ENCODE measurements at places on chromosomes 5 and 9. TPM values are rescaled to one million over a fixed set of nuclear protein-coding genes. Genes with fewer than 3 reads are reported as not detected.

PCDHB10 gene
- 13.1 TPM for total RNA-seq

PCDHAC1 gene
- 74.1 TPM for total RNA-seq

SSNA1 gene
- 13.4 TPM for total RNA-seq

- DNase-seq, result no peak
Measured at GRCh38 chr9:6552033-6552432, 93.5 kb downstream of the GLDC start.

- no peak for DNase-seq
Measured at GRCh38 chr9:85420750-85421149, 321.0 kb downstream of the AGTPBP1 start.

- DNase-seq, result no peak
Measured at GRCh38 chr9:31807574-31808256, 576.7 kb upstream of the ACO1 start.

CDX1 gene
- not detected for total RNA-seq

DNA sequence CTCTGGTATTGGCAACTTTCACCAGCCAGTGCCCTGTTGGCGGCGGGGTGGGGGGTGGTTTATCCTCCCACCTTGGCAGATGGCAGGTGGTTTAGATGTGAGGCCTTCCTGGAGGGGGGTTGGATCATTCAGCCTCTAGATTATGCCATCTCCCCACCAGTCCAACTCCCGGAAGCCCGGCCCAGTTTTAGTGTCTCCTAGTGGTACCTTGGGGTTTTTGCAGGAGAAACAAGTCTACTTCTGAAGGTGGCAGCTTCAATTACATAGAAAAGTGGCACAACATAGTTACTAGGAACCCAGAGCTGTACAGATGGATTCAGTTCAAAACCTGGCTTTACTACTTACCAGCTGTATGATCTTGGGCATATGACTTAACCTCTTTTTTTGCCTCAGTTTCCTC, 11.3 kb downstream of the PRLR start:
- DNase-seq, result no peak

DNA sequence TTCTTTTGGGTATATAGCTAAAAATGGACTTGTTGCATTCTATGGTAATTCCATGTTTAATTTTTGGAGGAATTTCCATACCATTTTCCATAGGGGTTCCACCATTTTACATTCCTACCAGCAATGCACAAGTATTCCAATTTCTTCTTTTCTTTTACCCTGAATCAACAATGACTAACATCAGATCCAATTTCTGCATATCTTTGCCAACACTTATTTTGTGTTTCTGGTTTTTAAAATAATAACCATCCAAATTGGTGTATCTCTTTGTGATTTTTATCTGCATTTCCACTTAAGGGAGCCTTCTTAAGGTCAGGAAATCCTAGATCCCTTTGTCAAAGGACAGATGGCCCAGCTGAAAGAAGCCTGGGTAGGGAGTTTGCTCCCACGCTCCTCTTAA, 29.5 kb upstream of the SMU1 start:
- DNase-seq, result no peak

DNA sequence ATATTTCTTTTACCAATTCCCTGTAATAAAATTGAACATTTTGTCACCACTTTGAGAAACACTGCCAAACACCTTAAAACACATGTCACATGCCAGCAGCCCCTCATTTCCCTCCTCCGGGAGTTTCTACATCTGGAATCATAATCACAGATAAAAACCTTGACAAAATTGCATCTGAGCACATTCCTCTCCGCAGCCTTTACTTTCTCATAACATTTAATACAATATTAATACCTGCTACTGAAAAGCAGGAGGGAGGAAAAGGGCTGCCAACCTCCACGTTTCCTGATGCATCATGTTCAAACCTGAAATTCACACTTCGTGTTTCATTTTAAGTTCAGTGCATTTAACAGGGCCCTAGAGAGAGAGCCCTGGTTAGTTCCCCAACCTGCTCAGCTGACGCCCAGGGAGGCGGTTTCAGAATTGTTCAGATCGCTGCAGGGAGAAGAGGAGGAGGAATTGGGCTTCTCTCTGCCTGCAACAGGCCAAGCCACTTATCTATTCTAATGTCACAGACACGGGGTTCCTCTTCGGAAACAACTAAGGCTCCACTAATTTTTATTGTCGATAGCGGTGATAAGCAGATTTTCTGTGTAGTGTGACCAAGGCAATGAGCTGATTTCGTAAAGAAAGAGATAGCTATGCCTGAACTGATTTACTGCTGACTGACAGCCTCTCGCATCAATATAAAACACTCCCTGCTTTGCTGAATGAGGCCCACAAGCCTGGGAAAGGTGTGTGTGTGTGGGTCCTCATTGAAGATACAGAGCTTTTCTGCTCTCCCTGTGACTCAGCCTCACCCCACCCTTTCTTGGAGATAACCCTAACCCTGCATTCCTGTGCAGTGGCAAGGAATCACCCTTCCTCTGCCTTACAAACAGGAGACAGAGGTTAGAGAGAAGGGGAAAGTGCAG, 4.9 kb upstream of the LHX2 start:
- no peak for DNase-seq

DNA sequence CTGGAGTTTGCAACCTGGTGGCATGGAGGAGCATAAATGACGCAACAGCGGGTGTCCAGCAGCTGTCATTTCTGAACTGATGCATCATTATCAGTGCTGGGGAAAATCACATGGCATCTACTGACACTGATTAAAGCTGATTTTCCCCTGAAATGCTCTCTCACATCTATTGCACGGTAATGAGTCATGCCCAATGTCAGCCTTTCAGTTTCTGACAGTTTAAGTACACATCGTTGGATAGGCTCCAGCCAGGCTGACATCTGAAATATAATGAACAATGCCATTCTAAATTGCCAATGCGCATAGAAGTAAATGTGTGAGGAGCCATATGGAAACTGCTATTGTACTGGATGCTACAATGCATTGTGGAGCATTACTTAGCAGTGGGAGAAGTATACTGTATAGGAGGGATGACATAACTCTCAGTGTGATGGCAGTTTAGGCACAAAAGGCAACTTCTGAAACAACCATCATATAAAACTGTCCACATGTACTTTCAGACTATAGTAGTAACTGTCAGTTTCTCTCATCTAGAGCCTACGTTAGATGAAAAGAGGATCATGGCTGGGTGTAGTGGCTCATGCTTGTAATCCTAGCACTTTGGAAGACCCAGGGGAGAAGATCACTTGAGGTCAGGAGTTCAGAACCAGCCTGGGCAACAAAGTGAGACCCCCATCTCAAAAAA, 389.3 kb upstream of the DMAC1 start:
- DNase-seq, result no peak

FOXD4L5 gene
- 0.47 TPM for total RNA-seq

- no peak for DNase-seq
Measured at GRCh38 chr5:60076746-60077145, 183.2 kb upstream of the PDE4D start.

GRCh38 chr5:94244921-94245320, 373.5 kb downstream of the KIAA0825 start:
- DNase-seq, result no peak

GABRA1 gene
- total RNA-seq, result 18.2 TPM

DNA sequence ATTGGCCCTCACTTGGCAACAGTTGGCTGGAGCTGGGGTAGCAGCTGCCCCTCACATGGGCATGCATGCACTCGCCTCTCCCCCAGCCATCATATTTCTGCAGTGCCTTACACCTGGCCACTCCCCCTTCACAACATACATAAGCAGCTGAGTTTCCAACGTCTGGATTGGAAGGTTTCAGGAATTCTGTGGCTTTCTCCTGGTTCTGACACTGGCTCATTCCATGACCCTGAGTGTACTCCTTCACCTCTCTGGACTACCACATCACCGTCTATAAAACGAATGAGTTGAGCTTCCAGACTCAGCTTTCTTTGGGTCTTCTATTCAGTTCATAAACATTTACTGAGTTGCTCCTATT, 84.3 kb downstream of the GALNT10 start:
- no peak for DNase-seq

GABRA6 gene
- 0.31 TPM for total RNA-seq

GARNL3 gene
- total RNA-seq, result 76.4 TPM

BNIP1 gene
- total RNA-seq, result 15.6 TPM

DNA sequence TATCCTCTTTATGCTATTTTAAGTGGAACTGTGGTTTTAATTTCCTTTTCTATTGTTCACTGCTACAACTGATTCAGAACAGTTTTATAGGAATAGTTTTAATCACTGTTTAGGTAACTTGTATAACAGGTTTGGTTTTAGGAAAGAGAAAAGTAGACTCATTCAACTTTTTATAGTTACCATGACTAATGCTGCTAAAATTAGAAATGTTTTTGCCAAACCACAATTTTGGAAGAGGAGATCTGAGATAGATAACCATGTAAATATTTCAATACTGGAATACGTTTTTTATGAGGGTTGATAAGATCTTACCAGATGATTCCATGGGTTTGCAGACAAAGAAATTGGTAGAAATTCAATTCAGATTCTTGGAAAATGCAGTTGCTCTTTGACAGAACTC, 404.6 kb upstream of the ARRDC3 start:
- DNase-seq, result no peak

DNA sequence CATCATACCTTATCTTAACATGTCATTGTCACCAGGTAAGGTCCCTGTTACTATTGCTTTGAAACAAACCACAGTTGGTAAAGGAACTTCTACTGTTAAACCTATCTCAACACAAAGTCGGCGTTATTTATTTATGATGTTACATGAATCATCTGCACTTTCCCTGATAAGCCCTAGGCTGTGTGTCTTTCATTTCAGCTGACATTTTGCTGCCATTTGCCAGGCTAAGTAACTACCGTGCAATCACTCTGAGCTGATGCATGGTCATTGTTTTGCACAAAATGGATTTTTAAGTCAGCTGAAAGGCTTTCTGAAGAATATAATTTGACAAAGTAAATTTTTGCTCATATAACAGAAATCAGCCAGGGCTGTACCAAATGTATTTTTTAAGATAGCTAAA, 546.5 kb downstream of the ZNF608 start:
- no peak for DNase-seq

NSG2 gene
- 565 TPM for total RNA-seq

TMEM252 gene
- not detected for total RNA-seq

- DNase-seq, result no peak
Measured at GRCh38 chr9:70617033-70617828, 202.8 kb upstream of the KLF9 start.

- no peak for DNase-seq
Measured at GRCh38 chr9:126438741-126439401, 112.2 kb downstream of the MVB12B start.

DNA sequence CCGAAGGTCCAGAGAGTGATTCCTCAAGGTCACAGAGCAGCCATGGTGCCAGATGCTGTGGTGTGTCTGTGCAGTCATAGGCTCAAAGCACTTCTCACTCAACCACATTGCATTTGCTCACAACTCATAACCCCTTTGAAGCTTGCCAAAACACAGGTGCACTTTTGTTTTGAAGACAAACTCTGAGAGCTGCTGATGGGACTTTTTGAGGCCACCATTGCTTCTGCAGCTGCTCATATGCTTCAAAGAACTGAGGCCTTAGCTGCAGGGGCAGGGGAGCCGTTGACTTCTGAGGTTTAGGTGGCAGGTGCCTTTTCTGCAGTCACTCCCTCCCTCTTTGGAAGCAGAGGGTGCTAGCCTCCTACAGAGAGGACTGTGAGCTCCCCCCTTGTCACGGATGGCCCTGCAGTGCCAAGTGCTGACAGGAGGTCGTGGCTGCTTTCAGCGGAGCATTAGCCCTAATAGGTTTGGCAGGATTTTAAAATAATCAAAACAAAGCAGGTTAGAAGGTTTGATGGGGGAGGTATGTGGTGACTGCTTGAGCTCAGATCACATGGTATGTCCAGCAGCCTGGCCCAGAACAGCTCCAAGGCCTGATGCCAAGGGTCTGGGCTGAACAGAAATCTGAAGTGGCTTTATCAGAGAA, 232.1 kb downstream of the MAN2A1 start:
- no peak for DNase-seq

DNA sequence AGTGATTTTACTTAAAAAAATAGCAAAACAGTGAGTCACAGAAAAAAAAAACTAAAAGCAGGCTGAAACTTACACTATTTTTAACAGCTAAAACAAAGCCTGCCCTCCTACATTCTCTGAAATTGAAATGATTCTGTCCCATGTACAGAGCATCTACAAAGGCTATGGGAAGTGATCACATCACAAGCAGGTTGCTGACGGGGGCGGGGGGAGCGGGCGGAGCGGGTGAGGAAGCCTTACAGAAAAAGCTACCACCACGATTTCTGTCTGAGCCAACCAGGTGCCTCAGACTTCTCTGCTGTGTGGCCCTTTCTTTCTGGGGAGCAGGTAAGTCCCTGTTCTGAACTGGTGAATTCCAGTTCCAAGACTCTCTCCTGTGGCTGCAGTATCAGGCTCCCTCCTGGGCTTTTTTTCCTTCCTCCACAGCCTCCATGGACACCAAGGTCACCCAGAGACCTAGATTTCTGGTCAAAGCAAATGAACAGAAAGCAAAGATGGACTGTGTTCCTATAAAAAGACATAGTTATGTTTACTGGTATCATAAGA, 104.9 kb downstream of the ANKRD18B start:
- no peak for DNase-seq

PCDHA11 gene
- total RNA-seq, result 38.8 TPM

ARRDC3 gene
- 413 TPM for total RNA-seq

IL33 gene
- 20.7 TPM for total RNA-seq

DNA sequence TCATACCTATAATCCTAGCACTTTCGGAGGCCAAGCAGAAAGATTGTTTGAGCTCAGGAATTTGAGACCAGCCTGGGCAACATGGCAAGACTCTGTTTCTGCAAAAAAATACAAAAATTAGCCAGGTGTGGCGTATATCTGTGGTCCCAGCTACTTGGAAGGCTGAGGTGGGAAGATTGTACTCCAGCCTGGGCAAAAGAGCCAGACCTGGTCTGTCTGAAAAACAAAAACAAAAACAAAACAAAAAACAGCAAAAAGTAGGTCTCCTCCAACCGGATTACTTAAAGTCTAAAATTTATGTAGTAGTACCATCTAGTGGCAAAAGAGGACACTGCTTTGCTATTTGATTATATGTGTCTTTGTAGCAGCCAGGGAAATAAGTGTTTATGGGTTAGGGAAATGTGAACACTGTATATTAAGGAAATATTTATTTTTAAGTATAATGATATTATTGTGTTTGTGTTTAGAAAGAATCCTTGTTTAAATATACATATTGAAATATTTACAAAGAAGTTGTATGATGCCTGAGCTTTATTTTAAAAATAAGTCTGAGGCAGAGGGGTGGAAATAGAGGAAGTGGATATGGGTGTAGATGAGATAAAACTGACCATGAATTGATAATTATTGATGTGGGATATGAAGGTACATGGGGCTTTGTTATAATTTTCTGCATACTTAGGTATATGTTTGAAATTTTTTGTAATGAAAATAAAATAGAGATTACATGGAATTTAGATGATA, 20.0 kb downstream of the APC start:
- no peak for DNase-seq

GRCh38 chr5:38650946-38651345, 94.5 kb upstream of the LIFR start:
- no peak for DNase-seq

SRP19 gene
- total RNA-seq, result 33.8 TPM

DNA sequence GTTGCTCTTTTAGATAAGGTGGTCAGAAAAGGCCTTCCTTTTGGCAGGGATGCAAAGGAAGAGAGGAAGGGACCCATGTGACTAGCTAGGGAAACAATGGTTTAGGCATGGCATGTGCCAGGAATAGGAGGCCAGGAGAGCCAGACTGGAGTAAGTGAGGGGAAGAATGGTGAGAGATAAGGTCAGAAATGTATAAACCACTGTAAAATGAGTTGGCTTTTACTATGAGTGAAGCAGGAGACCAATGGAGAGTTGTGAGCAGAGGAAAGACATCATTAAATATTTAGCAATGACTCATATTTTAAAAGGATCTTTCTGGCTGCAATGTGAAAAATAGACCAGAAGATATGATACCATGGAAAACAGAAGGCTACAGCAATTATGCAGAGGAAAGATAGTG, 50.9 kb downstream of the AP3B1 start:
- DNase-seq, result no peak

- DNase-seq, result no peak
Measured at GRCh38 chr5:111739416-111739815, 17.6 kb downstream of the NREP start.

All from occipital lobe (tissue), 3 donors.